Activated CD4-positive, alpha-beta memory T cell treated with anti-CD3 and anti-CD28 coated beads for 36 hours (primary cell): ENCODE measurements at places on chromosomes 2 and 18. TPM values are rescaled to one million over a fixed set of nuclear protein-coding genes. Genes with fewer than 3 reads are reported as not detected.

The ABCA12 gene
- total RNA-seq, result not detected

The PRSS56 gene
- total RNA-seq, result not detected

DNA sequence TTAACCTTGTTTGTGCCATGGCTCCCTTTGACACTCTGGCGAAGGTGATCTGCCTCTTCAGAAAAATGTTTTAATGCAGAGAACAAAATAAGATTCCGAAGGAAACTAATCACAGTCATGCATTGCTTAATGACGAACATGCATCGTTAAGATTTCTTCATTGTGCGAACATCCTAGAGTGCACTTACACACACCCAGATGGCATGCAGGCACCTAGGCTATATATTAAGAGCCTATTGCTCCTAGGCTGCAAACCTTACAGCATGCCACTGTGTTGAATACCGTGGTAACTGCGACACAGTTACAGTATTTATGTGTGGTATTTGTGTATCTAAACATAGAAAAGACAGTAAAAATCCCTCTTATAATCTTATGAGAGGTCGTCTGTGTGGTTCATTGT is 8.3 kb downstream of the ASAP2 start:
- no peak for DNase-seq

- DNase-seq, result no peak
These were observed 27.1 kb downstream of the DAPL1 start for GRCh38 chr2:158822193-158822592.

DNA sequence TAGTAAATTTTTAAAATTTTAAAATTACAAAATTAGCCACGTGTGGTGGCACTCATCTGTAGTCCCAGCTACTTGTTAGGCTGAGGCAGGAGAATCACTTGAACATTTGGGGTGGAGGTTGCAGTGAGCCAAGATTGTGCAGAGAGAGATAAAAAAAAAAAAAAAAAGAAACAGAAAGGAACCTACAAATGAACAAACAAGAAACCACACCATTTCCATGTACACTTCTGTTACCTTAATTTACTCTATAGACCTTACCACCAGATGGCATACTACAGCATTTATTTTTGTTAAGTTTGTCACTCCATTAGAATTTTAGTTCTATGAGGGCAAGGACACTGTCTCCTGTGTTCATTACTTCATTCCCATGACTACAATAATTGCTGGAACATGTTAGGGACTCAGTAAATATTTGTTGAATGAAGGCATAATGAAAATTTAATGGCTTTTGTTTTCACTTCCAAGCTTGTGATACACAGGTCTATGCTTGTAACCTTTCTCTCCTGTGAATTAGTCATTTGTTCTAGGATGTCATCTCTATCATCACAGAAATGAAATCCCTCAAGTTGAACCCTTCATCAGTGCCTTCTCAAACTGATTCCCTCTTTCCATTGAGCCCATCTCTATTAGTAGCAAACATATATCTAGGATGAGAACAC is 76.0 kb downstream of the ARHGAP15 start:
- no peak for DNase-seq

DNA sequence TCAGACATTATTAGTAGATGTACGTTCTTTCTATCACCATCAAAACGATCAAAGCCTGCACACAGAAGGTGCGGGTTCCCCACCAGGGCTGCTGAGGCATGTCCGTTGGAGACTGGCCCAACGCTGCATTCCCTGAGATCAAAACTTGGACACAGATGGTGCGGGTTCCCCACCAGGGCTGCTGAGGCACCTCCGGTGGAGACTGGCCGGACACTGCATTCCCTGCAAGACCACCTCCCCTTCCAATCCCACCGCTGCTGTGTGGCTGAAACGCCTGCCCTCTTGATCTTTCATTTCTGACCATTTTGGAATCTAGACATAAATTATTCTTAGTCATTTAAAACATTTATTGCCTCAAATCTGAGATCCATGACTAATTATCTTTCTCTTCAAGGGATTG is 254.2 kb upstream of the SALL3 start:
- no peak for DNase-seq

GRCh38 chr18:1965016-1965415 is 606.3 kb downstream of the METTL4 start:
- DNase-seq, result no peak
